ENCODE measurements at places on chromosomes 7 and 10.

DNA sequence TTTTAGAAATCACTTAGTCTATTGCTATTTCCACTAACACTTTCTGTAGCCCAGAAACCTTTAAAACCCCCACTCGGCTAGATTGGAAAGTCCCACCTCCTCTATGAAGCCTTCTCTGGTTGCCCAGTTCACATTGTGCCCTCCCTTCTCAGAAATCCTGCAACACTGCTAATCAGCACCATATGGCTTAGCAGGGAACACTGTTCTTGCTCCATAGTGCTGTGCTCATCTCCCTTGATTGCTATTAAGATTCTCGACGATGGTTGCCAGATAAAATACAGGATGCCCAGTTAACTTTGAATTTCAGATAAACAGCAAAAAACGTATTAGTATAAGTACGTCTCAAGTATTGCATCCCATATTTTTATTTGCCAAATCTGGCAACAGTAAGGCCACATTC is 40.1 kb upstream of the XPNPEP1 start:
- no peak for DNase-seq

DNA sequence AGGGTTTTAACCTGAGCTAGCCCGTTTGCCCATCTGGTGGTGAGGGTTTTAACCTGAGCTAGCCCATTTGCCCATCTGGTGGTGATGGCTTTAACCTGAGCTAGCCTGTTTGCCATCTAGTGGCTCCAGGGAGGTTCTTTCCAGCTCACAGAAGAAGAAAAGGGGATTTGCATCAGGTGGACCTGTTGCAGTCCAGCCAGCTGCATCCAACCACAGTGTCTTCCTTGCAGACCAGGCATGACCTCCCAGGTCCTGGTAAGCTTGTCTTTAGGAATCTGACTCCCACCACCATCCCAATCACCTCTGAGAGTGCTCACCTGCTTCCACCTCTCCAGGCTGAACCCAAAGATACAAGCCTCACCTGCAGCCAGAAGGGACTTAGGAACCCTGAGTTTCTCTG is 62.4 kb upstream of the EMX2 start:
- DNase-seq: no peak

DNA sequence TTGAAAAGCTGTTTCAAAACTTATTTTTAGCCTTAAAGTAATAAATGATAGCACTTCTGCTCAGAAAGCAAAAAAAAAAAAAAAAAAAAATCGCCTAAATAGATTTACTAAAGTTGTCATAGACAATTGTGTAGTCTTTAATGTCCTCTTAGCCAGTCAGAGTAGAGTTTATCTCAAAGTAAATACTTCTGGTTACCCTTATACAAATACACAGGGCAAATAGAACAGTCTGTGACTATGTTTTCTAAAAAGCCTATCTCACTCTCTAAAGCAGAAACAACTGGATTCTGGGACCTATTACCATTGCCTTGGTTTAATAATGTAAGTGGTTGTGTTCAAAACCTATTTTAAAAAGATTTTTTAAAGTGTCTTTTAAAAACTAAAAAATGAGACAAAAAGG is 156.2 kb upstream of the THSD7A start:
- no peak for DNase-seq

GRCh38 chr10:14247377-14248116 is 83.2 kb downstream of the FRMD4A start:
- DNase-seq: no peak

DNA sequence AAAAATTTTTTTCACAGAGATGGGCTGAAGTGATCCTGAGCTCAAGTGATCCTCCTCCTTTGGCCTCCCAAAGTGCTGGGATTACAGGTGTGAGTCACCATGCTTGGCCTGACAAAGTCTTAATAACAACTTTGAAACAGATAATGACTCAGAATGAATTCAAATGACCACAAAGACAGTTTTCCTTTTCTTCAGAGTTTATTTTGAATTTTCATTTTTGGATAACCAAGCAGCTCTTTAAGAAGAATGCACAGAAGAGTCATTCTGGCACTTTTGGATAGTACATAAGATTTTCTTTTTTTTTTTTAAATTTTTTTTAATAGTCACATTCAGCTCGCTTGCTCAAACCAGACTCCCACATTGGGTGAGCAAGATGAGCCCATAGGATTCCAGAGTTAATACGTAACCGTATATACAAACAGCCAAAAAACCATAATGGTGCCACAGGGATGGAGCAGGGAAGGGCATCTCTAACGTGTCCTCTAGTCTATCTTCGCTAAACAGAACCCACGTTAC is 43.0 kb upstream of the NMT2 start:
- DNase-seq: peak; percentile 15

Data from stimulated activated CD4-positive, alpha-beta T cell treated with anti-CD3 and anti-CD28 coated beads, Interleukin-1b, Interleukin-23, amount 100 ng/mL, for 48 hours (primary cell).